Activated naive CD4-positive, alpha-beta T cell treated with anti-CD3 and anti-CD28 coated beads for 36 hours (primary cell): ENCODE measurements at places on chromosomes 4 and X.

GRCh38 chr4:2354760-2355159, 63.7 kb downstream of the ZFYVE28 start:
- no peak for DNase-seq

- peak; percentile 66 for DNase-seq
These were observed 3.2 kb upstream of the NEK1 start for GRCh38 chr4:169615467-169616106.

- no peak for DNase-seq
These were observed 214.2 kb downstream of the RELL1 start for GRCh38 chr4:37471971-37472370.

GRCh38 chr4:76954489-76954888, 4.9 kb downstream of the SEPTIN11 start:
- DNase-seq, result no peak

GRCh38 chrX:110399497-110399896, 40.8 kb downstream of the RTL9 start:
- no peak for DNase-seq

DNA sequence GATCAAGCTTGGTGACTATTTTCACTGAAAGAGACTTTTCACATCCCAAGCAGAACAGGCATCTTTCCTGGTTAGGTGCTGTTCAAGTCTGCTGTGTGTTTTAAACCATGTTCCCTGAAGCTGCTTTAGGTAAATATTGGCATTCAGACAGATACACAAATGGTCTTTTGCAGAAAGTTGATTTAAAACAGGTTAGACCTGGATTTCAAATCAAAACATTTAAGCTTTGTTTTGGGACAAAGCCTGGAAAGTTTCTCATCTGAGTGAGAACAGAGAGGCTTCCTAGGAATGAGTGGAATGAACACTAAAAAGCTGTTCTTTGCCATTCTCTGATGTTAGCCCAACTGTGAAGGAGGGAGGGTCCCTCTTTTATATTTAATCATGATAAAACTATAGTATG, 10.1 kb downstream of the ANXA3 start:
- no peak for DNase-seq

- no peak for DNase-seq
These were observed 41.2 kb downstream of the LAS1L start for GRCh38 chrX:65493431-65493830.

DNA sequence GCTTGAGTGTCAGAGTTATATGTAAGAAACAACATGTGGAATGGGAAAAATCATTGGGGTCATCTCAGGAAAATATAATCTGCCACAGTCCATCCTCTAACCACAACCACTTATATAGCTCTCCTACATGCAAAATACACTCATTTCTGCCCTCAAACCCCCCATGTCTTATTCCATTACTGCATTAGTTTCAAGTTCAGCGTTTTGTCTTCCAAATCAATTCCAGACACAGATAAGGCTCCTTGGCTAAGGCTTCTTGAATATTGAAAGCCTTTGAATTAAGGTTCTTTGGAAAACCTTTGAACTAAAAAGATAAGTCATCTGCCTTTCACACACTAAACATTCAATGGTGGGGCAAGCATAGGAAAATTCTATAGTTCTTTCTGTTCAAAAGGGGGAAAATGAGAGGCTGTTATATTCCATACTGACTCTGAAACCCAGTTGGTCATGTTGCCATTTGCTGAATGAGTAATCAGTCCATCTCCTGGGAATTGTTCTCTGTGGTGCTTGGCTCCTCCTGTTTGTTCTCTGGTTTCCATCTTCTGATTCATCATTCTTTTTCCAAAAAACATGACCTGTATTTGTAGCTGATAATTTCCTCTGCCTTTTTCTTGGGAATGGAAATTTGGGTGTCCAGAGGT, 218.7 kb downstream of the BMPR1B start:
- no peak for DNase-seq

GRCh38 chr4:43456383-43456782, 563.9 kb downstream of the GRXCR1 start:
- no peak for DNase-seq

DNA sequence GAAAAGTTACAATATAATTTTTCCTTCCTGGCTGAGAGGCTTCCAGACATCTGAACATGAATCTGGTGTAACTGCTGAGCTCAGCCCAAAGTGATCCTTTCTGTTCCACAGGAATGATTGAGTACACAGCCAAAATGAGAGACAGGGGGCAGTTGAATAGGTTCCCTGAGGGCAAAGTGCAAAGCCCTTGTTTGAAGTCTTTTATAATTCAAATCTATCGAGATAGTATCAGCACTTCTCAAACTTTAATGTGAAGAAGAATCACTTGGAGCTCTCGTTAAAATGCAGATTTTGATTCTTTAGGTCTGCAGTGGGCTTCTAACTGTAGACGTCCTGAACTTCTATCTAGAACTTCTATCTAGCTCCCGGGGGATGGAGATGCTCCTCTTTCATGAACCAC, 54.4 kb upstream of the BMP2K start:
- DNase-seq, result no peak

DNA sequence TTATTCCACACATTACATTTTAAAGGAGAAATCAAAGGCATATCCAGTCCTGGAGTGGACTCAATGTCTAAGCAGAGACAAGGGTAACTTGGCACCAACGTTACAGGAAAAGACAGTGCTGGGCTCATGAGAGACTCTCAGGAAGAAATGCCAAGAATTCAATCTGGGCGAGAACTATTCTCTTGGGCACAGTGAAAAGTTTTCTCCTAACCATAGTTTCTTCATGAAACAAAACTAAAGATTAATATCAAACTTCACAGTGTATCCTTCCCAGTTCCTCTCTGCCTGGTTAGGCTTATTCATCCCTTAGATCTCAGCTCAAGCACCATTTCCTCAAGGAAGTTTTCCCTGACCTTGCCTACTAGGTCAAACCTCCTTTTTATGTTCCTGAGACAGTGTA, 109.4 kb upstream of the TLL1 start:
- no peak for DNase-seq

- no peak for DNase-seq
These were observed 3.5 kb downstream of the IBSP start for GRCh38 chr4:87802858-87803257.
